ENCODE measurements at places on chromosomes 11 and 22.

DNA sequence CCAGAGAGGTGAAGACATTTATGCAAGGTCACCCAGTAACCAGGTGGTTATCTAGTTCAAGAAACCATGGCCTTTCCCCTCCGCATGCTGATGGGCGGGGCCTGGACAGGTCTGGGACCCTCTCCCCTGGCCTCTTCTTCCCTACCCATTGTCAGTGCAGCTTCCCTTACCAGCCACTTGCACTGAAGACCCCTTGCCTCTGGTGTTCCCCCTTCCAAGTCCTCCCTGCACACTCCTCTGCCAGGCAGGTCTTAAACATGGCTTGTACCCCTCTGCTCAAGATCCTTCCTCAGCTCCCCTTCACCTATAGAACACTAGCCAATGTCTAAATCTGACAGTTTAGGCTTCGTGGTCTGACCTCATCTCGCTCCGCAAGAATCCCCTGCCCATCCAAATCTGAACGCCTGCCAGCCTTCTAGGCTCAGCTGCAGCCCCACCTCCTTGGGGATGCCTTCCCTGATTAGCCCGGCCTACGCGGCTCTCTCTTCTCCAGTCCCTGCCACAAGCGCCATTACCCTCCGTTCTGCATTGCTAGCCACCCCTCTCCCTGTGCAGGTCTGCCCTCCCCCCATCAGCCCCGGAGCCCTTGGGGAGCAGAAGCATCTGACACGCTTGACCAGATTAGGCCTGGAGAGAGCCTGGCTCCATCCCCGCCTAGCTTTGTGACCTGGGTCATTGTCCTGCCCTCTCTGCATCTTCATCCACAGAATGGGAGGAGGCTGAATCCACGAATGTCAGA is 213.8 kb downstream of the DSCAML1 start:
- DNase-seq: no peak

DNA sequence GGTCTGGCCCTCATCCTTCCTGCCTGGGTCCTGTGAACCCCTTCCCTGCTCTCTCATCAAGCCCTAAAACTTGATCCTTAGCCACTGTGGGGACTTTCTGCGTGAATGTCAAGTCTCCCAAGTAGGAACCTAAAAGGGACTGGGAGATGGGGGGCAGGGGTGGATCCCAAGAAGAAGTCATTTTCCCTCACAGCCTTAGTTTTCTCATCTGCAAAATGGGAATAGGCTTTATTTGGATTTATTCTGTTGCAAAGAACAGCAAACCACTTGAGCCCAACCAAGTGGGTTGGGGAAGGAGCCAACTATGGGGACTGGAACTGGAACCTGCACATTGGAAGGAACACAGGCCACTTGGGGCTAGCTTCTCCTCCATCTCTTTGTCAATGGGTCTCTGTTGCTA is 36.8 kb downstream of the NEU3 start:
- DNase-seq: no peak

- no peak for DNase-seq
These were observed 4.3 kb downstream of the DGKZ start for GRCh38 chr11:46351606-46352005.

DNA sequence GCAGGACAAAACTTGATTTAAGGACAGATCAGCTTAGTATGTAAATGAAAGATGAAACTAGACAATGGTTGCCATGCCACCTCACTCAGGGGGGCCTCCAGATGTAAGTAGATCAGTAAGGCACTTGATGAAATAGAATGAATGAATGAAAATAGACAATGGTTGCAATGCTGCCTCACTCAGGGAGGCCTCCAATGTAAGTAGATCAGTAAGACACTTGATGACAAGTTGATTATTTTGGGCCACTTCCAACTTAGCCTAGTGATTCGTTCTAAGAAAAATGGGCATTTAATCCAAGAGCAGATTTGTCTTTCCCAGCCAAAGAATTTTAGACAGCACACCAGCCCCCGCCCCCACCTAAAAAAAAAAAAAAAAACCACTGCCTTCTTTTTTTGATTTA is 19.2 kb upstream of the SLC5A12 start:
- DNase-seq: no peak

GRCh38 chr11:60924906-60925853 is 920 bp downstream of the TMEM132A start:
- no peak for DNase-seq

DNA sequence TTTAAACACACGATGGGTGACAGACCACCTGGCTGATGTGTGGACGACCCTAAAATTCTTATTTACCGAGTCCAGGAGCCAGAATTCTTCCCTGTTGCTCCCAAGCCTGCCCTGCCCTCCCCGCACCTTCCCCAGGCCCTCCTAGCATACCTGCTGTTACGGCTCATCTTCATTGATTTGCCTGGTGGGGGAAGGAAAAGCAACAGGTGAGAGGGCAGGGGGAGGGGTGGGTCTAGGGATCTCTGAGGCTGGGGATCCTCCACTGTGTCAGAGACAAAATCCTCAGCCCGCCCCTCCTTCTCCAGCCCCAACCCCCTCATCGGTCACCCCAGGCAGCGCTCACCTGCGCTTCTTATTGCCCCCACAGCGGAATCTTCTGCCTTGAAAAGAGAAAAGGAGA is 4.0 kb downstream of the FXYD2 start:
- DNase-seq: no peak

GRCh38 chr11:105153392-105153791 is 13.8 kb upstream of the CARD18 start:
- no peak for DNase-seq

DNA sequence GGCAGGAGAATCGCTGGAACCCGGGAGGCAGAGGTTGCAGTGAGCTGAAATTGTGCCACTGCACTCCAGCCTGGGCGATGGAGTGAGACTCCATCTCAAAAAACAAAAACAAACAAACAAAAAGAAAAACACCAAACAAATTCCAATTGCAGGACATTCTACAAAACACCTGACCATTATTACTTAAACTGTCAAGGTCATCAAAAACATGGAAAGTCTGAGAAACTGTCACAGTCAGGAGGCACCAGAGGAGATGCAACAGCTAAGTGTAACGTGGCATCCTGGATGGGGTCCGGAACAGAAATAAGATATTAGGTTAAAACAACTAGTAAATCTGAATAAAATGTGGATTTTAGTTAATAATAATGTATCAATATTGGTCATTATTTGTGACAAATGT is 914 bp upstream of the DNAJB13 start:
- no peak for DNase-seq

DNA sequence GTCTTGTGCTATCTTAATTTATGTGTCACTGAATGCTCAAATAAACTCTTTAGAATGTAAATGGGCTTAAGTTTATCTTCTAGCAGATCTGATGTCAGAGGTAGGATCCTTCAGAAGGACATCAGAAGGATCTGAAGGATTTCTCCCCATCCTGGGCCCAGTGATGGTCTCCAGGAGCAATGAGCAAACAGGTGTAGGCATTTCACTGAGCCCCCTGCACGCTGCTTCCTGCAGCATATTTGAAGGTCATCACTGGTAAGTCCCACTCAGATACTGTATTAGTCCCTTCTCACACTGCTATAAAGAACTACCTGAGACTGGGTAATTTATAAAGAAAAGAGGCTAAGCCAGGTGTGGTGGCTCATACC is 4.5 kb downstream of the GSTP1 start:
- no peak for DNase-seq

DNA sequence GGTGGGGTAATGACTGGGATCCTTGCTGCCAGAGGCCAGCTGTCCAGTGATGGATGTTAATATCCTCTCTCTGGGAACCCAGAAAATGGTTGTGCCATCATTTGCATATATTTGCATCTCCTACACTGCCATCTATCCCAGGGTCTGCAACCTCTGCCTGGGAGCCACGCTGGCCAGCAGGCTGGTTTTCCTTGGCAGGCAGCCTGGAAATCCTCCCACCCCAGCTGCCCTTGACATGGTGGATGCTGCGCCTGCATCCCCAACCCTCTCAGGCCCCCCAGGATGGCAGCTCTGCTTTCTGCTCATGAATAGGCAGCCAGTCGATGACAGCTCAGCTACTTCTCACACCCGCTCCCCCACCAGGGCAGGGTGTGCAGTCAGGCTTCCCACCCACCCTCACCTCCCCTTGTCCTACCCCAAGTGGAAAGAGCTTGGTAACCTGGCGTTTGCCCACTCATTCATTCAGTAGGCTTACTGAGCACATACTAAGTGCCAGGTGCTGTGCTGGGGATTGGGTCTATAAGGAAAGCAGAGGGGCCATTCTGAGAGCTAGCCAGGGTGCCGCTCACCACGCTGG is 202.5 kb downstream of the TRIM29 start:
- DNase-seq: no peak

- DNase-seq: no peak
These were observed 16.2 kb upstream of the MFRP start for GRCh38 chr11:119362741-119363080.

- DNase-seq: no peak
These were observed 103.5 kb downstream of the TTC28 start for GRCh38 chr22:28576162-28576561.

GRCh38 chr22:46424496-46424895 is 89.0 kb downstream of the TRMU start:
- no peak for DNase-seq

DNA sequence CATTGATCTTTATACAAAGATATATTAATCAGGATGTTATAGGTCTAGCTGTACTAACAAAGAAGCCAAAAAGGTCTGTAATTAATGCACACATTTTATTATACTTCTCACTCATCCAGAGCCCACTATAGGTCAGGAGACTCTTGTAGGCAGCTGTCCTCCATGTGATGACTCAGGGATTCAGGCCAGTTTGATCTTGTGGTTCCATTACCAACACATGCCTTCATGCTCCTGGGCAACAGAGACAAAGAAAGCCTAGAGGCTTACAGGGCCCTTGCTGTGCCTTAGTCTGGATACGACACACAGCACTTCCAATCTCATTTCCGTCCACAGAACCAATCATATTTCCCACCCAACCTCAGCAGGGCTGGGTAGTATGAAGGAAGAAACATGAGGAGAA is 150.3 kb upstream of the NCAM1 start:
- DNase-seq: peak; percentile 3

GRCh38 chr11:4643076-4643475 is 706 bp upstream of the OR51E1 start:
- DNase-seq: no peak

DNA sequence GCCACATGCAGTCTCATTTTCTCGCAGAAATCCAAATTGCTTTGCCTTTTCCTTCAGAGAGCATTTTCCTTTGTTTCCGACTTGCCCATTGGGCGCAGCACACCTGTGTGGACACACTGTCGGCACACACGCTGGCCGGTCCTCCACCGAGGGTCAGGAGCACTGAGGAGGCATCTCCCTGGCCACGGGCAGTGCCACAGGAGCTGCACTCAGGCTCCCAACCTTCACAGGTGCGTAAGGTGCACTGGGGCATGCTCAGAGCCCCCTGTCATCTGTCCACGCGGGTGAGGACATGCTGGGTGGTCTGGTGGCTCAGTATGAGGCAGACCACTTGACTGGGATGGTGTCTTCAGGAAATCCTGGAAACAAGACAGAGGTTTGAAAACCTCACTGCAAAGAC is 779.1 kb downstream of the BRD1 start:
- DNase-seq: no peak

- no peak for DNase-seq
These were observed 34.8 kb downstream of the TSPAN18 start for GRCh38 chr11:44761551-44761961.
